ENCODE measurements at places on chromosomes 7 and 10.

DNA sequence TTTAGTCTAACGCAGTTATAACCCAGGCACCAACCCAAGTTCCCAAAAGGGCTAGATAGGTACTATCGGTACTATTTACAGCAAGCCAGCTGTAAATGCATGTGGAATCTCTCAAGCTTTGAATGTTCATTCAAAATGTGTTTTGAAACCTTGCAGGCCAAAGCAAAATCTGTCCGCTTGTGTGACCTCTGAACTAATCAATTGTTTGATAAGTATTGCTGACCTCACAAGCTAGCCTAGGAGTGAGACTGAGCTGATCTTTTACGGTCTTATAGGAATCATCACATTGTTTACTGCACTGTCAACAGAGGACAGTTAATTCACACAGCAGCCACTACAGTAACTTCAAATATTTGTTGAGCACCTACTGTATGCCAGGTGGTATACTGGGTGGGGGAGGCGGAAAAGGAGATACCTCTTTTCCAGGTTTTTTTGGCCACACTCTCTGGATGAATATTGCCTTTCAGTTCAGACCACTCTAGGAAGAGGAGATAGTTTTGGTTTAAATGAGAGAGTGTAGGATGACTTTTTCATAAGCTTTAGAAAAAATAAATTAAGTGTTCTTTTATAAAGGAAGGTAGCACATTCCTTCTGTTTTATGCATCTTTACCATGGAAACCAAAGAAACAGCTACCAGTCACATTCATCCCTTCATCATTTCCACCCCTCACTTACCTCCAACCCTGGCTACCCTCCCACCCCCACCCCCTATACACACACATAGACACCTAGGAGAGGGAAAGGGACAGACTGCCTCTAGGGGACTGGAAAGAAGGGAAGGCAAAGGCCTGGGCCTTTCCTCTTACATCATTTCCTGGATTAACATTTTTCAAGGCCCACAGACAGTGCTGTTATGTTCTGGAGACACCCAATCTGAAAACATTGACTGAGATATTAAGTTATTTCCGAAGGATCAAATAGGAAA is 2.4 kb downstream of the PAPSS2 start:
- no peak for DNase-seq

DNA sequence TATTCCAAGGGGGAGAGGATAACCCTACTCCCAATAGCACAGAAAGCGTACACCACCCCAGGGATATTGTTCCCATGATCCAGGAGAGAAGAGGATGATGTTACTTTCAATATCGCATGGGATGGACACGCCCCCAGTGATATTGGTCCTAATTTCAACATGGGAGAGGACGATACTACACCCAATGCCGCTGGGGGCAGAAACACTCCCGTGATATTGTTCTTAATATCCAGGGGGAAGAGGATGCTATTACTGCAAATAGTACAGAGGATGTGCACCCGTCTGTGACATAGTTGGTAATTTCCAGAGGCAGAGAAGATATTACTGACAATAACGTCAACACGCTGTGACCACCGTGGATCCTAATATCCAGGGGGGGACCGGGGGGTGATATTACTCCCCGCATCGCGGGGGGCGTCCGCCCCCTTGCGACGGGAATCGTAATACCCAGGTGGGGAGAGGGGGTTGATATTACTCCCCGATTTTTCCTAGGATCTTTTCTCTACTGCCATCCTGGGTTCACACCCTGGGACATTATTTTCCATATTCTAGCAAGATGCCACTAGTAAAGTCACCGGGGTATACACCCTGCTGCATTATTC is 16.6 kb downstream of the MEIG1 start:
- DNase-seq: no peak

DNA sequence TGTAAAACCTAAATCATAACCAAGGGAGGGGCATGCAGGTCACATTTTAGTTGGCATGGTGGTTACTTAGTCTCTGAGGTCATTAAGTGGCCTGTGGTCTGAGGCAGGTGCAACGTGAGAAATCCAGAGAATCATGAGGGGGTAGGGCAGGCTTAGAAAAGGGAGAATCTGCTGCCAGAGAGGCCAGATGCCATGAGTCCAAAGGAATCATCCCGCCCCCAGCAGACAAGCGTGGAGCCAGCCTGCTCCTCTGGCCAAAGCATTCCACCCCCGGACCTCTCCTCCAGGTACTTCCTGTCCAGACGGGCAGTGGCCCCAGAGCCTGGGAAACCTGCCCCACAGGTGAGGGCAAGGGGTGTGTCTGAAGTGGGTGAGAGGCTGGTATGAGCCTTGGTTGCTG is 196.4 kb upstream of the ZNF32 start:
- DNase-seq: no peak

GRCh38 chr7:138668229-138668596 is 32.9 kb downstream of the SVOPL start:
- DNase-seq: no peak

- no peak for DNase-seq
Observed at GRCh38 chr10:43939939-43940820, 291.5 kb upstream of the ZNF32 start.

DNA sequence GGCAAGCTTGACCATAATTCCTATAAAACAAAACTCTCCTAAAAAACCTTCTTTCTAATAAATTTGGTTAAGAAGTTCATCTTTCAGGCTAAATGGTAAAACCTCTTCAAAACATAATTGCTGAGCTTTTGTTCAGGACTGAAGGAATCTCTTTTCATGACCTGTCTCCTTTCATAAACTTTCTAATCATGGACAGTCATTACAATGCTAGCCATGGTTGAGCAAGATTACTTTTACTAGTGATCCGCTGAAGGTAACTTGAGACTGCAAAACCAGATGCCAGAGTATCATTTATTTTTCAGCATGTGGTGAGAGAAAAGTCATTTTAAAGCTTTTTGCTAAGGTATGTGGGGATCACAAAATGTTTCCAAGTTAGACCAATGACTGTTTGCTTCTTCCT is 186.4 kb upstream of the RHOBTB1 start:
- DNase-seq: no peak

DNA sequence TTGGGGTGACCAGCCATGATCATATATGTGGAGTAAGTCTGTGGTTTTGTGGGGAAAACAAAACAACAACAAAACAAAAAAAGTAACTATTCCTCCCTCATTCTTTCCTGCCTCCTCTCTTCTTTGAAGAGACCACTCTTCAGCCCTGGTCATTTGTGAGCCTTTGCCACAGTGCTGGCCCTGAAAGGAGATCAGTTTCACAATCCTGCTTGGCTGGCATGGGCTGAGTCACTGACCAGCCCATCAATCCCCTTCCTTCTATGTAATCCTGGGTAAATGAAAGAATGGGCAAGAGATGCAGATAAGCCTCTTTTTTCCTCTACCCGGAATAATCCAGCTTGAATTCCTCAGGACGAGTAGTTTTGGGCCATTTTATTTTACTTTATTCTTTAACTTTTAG is 13.6 kb downstream of the CSTF2T start:
- no peak for DNase-seq

DNA sequence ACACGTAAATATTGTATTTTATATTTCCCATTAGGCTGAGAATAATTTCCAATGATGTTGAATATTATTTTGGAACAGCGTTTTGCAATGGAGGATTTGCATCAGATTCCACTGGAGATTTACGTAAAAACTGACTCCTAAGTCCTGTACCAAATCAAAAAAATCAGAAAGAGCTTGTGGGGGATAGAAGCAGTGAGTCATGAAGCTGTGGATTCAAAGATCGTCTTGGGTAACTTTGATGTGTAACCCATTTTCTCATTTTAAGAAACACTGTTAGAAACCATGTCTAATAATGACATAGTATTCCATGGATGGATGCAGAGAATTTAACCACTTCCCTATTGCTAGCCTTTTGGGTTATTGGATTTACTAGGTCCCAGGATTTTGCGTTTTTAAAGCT is 158.6 kb downstream of the INHBA start:
- no peak for DNase-seq

- DNase-seq: no peak
Observed at GRCh38 chr10:43076876-43077420, at the start of gene RET. Gene RET, plus strand, starts transcription at chr10:43077069. Its CDS starts 190 bp downstream, at chr10:43077259.

DNA sequence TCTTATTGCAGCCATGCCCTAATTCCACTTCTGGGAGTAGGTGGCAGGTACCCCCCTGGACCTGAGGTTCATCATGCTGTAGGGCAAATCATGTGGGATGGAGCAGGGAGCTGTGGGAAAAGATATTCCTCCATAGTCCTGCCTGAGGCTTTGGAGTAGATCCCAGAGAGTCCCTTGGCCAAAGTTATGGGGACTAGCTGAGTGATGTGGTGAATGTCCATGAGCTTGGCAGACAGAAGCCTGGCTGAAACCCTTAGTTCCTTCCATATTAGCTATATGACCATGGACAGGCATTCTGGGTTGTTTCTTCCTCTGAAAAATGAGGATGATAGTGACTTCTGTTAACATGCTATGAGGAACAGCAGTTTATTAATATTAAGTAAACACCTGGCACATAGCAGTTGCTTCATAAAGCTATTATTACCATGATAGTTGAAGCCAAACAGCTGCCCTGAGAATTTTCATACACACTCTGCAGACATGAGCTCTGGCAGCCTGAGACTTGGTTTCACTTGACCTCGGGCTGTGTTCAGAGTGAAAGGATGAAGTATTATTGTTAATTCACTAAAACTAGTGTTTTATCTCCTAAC is 15.0 kb upstream of the IMPDH1 start:
- DNase-seq: no peak

DNA sequence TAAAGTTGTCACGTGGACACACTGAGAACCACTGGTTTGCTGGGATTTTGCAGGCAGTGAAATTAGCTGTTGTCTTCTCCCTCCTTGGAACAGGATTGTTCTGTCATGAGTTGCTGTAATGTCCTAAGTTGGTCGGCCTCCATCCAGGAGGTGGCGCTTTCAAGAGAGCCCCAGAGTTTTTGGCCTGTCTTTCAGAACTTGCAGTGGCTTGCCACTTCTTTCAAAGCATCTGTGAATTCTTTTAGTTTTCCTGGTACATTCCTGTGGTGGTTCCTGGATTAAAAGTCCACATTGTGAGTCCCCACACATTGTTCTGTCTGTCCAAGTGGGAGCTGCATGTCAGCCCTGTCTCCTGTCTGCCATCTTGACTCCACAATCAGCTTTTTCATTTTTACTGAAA is 133.8 kb downstream of the PON1 start:
- DNase-seq: no peak

DNA sequence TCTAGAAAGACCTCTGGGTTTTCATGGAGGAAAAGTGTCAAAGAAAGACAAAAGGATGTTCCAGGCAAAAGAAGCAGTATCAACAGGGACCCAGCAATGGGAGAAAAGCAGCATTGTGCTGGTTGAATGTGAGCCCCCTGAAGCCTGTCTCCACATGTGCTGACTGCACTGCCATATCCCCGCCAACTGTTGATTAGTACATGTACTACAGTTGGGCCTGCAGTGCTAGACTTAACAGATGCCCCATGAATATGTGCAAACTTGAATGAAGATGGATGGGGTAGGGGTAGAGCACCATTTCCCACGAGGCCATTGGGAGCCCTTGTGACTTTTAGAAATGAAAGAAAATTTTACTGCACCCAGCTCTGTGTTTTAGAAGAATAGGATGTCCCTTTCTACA is 15.6 kb upstream of the WDR11 start:
- DNase-seq: no peak

- DNase-seq: no peak
Observed at GRCh38 chr7:19932549-19933249, 159.3 kb upstream of the TMEM196 start.

DNA sequence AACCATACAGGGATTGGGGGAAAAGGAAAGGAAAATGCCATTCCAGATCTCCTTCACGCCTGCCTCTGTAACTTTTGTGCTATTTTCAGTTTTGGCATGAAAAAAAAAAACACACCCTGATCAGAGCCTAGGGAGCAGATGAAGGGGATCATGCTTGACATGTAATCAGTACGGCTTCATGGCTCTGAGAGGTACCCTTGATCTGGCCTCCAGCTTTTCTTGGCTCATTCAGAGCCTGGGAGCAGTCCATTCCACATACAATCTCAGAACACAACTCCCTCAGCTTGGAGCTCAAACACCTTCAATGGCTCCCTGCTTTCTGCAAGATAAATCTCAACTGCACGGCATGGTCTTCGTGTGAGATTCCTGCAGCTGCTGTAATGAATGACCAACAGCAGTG is 422.8 kb upstream of the ZMIZ1 start:
- DNase-seq: no peak

GRCh38 chr10:25104441-25104840 is 70.4 kb upstream of the GPR158 start:
- DNase-seq: no peak

DNA sequence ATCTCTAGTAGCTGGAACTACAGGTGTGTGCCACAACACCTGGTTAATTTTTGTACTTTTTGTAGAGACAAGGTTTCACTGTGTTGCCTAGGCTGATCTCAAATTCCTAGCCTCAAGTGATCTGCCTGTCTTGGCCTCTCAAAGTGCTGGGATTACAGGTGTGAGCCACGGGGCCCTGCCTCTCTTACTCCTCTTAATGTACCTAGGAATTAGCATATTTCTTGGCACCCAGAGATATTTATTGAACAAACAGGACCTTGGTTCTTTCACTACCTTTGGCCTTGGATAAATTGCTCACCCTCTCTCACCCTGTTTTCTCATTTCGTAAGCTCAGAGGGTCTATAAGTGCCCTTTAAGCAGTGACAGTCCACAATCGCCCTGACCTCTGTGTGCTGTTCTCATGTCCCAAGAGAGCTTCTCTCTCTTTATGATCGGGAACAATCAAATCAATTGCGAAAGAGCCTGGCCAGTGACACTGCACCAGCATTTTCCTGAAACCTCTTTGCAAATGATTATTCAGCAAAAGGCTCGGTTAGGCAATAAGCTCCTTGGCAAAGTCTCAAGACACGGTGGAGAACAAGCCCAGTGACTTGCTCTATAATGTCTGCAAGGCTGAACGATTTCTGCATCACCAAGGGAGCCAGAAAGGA is 117.7 kb downstream of the APBB1IP start:
- no peak for DNase-seq

- DNase-seq: no peak
Observed at GRCh38 chr10:77922566-77923179, 3.9 kb downstream of the DLG5 start.

- DNase-seq: no peak
Observed at GRCh38 chr10:23342213-23342884, 2.2 kb downstream of the C10orf67 start.

DNA sequence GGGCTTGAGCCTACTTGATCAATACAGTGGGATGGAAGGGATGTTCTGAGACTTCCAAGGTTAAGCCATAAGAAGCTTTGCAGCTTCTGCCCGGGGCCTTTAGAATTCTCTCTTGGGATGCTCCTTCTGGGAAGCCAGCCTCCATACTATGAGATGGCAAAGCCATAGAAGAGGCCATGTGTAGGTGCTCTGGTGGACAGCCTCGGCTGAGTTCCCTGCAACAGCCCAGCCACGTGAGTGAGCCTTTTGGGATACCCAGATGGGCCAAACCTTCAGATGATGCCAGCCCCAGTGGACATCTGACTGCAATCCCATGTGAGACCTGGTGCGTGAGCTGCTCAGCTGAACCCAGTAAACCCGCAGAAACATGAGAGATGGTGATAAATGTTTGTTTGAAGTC is 370.6 kb downstream of the RPS24 start:
- DNase-seq: no peak

GRCh38 chr10:22483132-22483531 is 137.8 kb downstream of the SPAG6 start:
- no peak for DNase-seq

GRCh38 chr7:115013886-115014285 is 92.0 kb downstream of the MDFIC start:
- no peak for DNase-seq

GRCh38 chr10:35852721-35853120 is 210.6 kb upstream of the FZD8 start:
- no peak for DNase-seq

All from left colon (tissue), 2 donors.